Stromal cell of bone marrow (primary cell): ENCODE measurements at places on chromosomes 3 and 15.

GRCh38 chr15:88989578-88989977 lies 76.4 kb upstream of the MFGE8 start:
- DNase-seq = no peak

GRCh38 chr15:61841466-61841865 lies 218.8 kb downstream of the VPS13C start:
- DNase-seq = no peak

GRCh38 chr3:165254812-165255211 lies 58.6 kb upstream of the SLITRK3 start:
- DNase-seq = no peak

GRCh38 chr15:87597346-87598052 lies 659.0 kb downstream of the NTRK3 start:
- no peak for DNase-seq

DNA sequence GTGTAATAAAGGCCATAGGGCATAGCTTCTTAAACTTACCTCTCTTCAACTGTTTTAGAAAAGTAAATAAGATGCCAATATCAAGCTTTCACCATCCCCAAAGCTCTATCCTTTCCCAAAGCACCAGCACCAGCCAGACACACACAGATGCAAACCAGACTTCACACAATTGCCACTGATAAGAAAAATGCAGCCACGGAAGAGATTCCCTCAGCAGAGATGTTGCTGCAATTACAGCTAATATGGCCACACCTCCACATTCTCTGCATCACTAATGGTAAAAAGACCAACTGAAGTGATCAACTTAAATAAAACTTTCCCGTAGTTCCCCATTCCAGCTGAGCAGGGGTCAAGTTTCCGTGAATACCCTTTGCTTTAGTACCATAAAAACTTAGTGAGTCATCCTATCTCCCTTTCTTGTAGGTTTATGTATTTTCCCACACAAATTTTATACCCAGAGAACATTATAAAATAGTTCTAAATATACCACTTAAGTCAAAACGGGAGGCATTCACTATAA lies 64.4 kb downstream of the SLC9A9 start:
- no peak for DNase-seq

GRCh38 chr15:74829486-74829885 lies 3.1 kb downstream of the CPLX3 start:
- peak; percentile 23 for DNase-seq

DNA sequence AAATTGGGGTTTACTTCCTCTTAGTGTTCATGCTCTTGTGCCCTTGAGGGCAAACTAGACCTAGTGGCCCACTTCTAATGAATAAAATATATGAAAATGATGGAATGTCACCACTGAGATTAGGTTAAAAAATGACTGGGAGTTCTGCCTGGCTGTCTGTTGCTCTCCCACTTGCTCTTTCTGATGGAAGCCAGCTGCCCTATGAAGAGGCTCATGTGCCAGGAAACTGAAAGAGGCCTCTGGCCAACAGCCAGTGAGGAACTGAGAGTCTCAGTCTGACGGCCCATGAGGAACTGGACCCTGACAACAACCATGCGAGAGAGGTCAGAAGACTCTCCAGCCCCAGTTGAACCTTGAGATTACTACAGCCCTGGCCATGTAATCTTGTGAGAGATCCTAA lies 107.1 kb upstream of the FHIT start:
- DNase-seq = no peak
